Left ventricle myocardium inferior (tissue), 1 donor: ENCODE measurements at places on chromosomes 6 and 20. TPM values are rescaled to one million over a fixed set of nuclear protein-coding genes. Genes with fewer than 3 reads are reported as not detected.

Gene SEL1L2
- total RNA-seq, result 1.4 TPM

- DNase-seq, result no peak
These were observed 75.1 kb downstream of the TBC1D7 start for GRCh38 chr6:13253272-13253671.

GRCh38 chr6:128632131-128632530 is 111.7 kb upstream of the PTPRK start:
- no peak for DNase-seq

- DNase-seq, result no peak
These were observed 190.2 kb downstream of the BACH2 start for GRCh38 chr6:90106449-90106848.

DNA sequence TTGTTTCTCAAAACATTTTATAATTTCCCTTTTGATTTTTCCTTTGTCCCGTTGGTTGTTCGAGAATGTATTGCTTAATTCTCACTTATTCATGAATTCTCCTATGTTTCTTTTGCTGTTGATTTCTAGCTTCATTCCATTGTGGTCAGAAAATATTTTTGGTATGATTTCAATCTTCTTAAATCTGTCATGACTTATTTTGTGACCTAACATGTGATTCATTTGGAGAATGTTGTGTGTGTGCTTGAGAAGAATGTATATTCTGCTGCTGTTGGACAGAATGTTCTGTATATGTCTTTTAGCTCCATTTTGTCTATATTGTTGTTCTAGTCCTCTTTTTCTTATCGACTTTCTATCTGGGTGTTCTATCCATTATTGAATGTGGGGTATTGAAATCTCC is 286.2 kb upstream of the RNF217 start:
- no peak for DNase-seq

Gene GTSF1L
- total RNA-seq, result not detected

GRCh38 chr20:23795526-23795925 is 31.0 kb downstream of the CST2 start:
- no peak for DNase-seq

- no peak for DNase-seq
These were observed 82.7 kb upstream of the CNR1 start for GRCh38 chr6:88248709-88249321.

DNA sequence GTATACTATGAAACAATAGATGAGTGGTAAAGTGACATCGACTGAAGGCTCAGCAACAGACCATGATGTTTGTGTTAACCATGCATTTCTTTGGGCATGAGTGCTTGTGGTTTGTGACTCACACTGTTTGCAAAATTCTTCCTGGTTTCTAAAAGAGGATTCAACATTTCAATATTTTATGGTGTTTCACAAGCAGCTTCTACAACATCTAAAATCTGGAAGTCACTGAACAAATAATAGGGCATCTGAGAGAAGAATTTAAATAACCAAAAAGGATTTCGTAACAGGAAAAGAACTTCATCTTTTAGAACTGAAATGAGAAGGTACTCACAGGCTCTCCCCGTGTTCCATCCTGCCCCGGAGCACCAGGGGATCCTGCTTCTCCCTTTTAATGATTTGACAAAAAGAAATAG is 146.2 kb downstream of the COL21A1 start:
- DNase-seq, result no peak

DNA sequence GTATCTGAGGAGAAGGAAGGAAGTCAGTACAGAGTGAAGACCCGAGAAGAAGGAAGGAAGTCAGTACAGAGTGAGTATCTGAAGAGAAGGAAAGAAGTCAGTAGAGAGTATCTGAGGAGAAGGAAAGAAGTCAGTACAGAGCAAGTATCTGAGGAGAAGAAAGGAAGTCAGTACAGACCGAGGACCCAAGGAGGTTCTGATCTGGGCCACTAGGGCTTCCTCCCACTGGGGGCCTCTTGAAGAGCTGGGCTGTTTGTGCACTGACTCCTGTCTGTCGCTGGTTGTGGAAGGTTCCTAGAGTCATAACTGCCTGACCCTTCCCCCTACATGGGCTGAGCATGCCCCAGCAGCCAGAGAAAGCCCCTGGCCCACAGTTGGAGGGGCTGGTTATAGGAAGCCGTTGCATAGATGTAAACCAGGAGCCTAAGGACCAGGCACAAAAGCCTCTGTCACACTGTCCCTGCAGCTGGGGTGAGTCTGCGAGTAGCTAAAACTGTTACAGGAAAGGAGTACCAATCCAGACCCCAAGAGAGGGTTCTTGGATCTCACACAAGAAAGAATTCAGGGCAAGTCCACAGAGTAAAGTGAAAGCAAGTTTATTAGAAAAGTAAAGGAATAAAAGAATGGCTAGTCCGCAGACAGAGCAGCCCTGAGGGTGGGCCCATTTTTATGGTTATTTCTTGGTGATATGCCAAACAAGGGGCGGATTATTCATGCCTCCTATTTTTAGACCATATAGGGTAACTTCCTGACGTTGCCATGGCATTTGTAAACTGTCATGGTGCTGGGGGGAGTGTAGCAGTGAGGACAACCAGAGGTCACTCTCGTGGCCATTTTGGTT is 395.9 kb downstream of the PREX1 start:
- no peak for DNase-seq

DNA sequence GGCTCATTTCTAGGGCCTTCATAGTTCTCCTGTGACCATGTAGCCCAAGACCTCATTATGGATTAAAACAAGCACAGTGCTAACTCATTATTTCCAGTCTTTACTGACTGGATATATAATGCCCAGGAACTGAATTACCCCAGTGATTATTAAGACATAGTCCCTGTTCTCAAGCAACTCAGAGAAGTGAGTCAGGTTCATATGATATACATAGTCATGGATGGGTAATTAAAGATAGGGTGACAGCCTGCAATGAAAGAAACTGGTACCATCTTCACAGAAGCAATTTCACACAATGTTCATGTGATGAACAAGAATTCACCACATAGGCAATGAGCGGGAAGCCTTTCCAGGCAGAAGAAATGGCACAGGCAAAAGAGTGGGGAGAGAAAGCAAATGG is 3.5 kb downstream of the TRIM27 start:
- no peak for DNase-seq

Gene ADAT2
- 1.5 TPM for total RNA-seq

DNA sequence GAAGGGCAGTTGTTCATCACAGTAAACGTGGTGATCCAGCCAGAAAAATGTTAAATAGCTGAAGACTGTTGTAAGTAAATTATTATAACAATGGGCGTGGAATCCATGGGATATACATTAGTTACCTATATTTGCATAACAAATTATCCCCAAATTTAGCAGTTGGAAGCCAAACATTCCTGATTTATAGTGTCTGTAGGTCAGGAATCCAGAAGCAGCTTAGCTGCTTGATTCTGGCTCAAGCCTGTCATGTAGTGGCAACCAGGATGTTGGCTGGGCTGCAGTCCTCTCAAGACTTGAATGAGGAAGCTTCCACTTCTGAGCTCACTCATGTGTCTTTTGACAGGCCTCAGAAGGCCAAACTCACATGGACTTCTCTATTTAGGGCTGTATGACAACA is 6.9 kb upstream of the ADGRB3 start:
- no peak for DNase-seq

Gene DCDC2
- not detected for total RNA-seq

DNA sequence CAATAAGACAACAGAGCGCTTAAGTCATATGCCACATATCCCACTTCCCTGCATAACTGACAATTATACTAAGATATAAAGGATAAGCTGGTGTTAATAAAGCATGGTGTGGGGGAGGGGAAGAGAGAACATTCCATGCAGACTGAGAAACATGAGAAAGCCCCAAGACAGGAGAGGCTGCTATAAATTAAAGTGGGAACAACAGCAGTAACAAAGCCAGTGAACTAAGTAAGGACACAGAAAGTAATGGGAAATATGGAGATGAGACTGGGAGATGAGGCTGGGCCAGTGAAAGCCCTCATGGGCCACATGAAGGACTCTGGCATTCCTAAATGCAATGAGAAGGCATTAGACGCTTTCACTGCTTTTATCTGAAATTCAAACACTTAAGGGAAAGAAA is 41.3 kb downstream of the SESN1 start:
- DNase-seq, result no peak

DNA sequence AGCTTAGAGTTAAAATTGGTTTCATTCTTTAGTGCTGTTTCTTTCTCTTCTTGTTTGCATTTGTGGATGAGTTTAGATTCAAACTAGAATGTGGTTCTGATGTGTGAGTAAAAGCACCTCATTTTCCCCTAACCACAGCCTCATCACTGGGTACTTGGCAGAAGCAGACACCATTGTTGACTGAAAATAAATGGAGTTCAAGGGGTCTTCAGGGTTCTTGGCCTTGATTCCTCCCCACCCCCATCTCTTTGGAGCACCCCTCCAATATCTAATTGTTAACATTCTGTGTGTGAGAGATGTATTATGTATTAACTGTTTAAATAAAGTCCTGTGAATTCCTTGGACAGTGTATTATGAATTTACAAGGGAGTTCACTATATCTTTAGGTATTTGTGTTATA is 59.6 kb downstream of the JARID2 start:
- DNase-seq, result no peak

GRCh38 chr6:84581494-84582259 is 182.7 kb downstream of the TBX18 start:
- no peak for DNase-seq

Gene CLVS2
- 0.05 TPM for total RNA-seq
